CD4-positive, CD25-positive, alpha-beta regulatory T cell (primary cell): ENCODE measurements at places on chromosomes 7 and 10.
A peak's percentile ranks its signal among the peaks of the same experiment; 100 is the strongest.

DNA sequence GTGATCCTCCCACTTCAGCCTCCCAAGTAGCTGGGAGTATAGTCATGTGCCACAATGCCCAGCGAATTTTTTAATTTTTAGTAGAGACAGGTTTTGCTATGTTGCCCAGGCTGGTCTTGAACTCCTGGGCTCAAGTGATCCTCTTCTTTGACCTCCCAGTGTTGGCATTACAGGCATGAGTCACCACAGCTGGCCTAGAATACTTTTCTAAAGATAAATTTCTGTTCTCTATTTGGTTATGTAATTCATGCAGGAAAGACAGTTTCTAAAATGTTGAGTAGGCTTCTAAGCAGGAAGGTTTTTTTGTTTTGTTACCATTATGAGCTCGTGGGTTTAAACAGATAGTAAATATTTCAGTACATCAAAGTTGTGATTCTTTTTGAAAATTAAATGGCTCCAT is 5.0 kb downstream of the RBAK start:
- H3K27ac ChIP-seq: no peak overlapping the region
- H3K36me3 ChIP-seq: peaks cover 61% of the 10 kb centered on the region
- H3K4me1 ChIP-seq: no peaks in the 10 kb centered on the region
- H3K27me3 ChIP-seq: no peaks in the 10 kb centered on the region
- no peak for DNase-seq
- H3K4me3 ChIP-seq: no peak overlapping the region

GRCh38 chr7:137930581-137930980 is 71.3 kb downstream of the CREB3L2 start:
- peak overlapping the region; percentile 24 for H3K4me3 ChIP-seq
- DNase-seq: no peak
- H3K36me3 ChIP-seq: peaks cover 18% of the 10 kb centered on the region

GRCh38 chr10:22816298-22816653 is 101.9 kb upstream of the PIP4K2A start:
- no peak for DNase-seq
- H3K4me3 ChIP-seq: no peak overlapping the region
- H3K36me3 ChIP-seq: no peaks in the 10 kb centered on the region
- peaks cover 2% of the 10 kb centered on the region for H3K27me3 ChIP-seq
- H3K4me1 ChIP-seq: no peaks in the 10 kb centered on the region

DNA sequence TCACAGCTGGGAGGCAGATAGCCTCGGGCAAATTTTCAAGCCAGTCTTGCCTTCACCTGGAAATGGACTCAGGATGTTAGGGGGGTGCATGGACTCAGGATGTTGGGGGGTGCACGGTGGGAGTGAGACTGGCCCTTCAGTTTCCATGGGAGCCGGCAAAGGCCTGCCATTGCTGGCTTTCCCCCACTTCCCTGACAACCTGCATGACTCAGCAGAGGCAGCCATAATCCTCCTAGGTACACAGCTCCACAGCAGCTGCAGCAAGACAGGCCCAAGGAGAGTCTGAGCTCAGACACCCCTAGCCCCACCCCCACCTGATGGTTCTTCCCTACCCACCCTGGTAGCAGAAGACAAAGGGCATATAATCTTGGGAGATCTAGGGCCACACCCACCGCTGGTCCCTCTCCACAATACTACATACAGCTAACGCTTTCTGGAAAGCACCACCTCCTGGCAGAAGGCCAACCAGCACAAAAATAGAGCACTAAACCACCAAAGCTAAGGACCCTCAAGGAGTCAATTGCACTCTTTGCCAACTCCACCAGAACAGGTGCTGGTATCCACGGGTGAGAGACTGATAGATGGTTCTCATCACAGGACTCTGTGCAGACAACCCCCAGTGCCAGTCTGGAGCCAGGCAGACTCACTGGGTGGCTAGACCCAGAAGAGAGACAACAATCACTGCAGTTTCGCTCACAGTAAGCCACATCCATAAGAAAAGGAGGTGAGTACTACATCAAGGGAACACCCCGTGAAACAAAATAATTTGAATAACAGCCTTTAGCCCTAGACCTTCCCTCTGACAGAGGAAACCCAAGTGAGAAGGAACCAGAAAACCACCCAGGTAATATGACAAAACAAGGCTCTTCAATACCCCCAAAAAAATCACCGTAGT is 18.3 kb downstream of the C7orf25 start:
- DNase-seq: no peak
- H3K36me3 ChIP-seq: no peaks in the 10 kb centered on the region
- H3K4me3 ChIP-seq: no peak overlapping the region
- H3K27ac ChIP-seq: no peak overlapping the region
- peaks cover 3% of the 10 kb centered on the region for H3K4me1 ChIP-seq
- H3K27me3 ChIP-seq: no peaks in the 10 kb centered on the region

DNA sequence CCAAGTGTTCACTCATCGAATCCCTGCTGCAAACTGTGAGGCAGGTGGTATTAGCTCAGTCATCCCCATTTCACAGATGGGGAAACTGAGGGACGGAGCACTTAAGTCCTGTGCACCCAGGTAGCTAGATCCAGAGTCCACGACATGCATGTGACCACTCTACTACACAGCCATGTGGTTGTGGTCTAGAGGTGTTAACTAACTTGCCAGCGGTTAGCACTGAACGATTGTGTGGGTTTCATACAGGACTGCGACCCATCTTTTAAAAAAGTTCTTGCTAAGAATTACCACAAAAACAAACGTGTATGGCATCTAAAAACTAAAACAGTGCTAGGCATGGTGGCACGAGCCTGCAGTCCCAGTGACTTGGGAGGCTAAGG is 16.1 kb upstream of the ABCC2 start:
- no peak overlapping the region for H3K27ac ChIP-seq
- H3K27me3 ChIP-seq: no peaks in the 10 kb centered on the region
- H3K36me3 ChIP-seq: no peaks in the 10 kb centered on the region
- no peaks in the 10 kb centered on the region for H3K4me1 ChIP-seq
- H3K4me3 ChIP-seq: no peak overlapping the region

GRCh38 chr7:48108959-48109847 is 20.1 kb downstream of the UPP1 start:
- H3K4me3 ChIP-seq: no peak overlapping the region
- no peaks in the 10 kb centered on the region for H3K27me3 ChIP-seq
- H3K4me1 ChIP-seq: peaks cover 10% of the 10 kb centered on the region
- DNase-seq: no peak

- no peak overlapping the region for H3K4me3 ChIP-seq
- H3K4me1 ChIP-seq: no peaks in the 10 kb centered on the region
- H3K27ac ChIP-seq: no peak overlapping the region
- H3K27me3 ChIP-seq: no peaks in the 10 kb centered on the region
- DNase-seq: no peak
- H3K36me3 ChIP-seq: peaks cover 59% of the 10 kb centered on the region
Measured at GRCh38 chr10:74137992-74138391, 12.6 kb downstream of the AP3M1 start.

GRCh38 chr10:87850742-87851205 is 12.6 kb downstream of the KLLN start:
- H3K27ac ChIP-seq: no peak overlapping the region
- no peak overlapping the region for H3K4me3 ChIP-seq
- no peaks in the 10 kb centered on the region for H3K27me3 ChIP-seq
- H3K4me1 ChIP-seq: peaks cover 3% of the 10 kb centered on the region
- no peaks in the 10 kb centered on the region for H3K36me3 ChIP-seq
- peak; percentile 60 for DNase-seq

- H3K36me3 ChIP-seq: peaks cover 18% of the 10 kb centered on the region
- no peak for DNase-seq
- H3K27ac ChIP-seq: no peak overlapping the region
- no peaks in the 10 kb centered on the region for H3K27me3 ChIP-seq
Measured at GRCh38 chr7:72805526-72806494, 22.2 kb downstream of the TYW1B start.

- no peak for DNase-seq
- no peak overlapping the region for H3K4me3 ChIP-seq
- peaks cover 4% of the 10 kb centered on the region for H3K27me3 ChIP-seq
- H3K4me1 ChIP-seq: peaks cover 44% of the 10 kb centered on the region
- peaks cover 12% of the 10 kb centered on the region for H3K36me3 ChIP-seq
Measured at GRCh38 chr10:62811159-62811875, 4.8 kb downstream of the EGR2 start.

DNA sequence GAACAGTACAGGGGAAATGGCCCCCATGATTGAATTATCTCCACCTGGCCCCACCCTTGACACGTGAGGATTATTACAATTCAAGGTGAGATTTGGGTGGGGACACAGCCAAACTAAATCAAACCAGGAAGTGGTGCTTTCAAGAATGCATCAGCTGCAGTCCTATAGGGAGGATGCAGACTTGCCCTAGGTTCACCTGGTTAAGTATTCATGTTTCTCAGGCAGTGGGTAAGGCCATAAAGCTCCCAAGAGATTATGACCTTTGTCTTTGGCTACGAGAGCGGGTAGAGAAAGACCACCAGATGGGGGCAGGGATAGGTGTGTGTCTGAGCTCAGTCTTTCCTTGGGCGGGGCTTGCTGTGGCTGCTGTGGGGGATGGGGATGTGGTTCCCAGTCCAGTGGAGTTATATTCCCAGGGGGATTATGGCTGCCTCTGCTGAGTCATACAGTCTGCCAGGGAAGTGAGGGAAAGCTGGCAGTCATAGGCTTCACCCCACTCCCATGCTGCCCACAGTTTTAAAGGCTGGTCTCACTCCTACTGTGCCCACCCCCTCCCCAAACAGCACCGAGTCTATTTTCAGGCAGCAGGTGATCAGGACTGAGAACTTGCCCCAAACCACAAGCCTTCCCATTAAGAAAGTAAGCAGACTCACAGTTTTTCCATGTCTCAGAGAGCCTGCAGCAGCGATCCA is 8.4 kb upstream of the R3HCC1L start:
- no peak overlapping the region for H3K27ac ChIP-seq
- H3K27me3 ChIP-seq: peaks cover 26% of the 10 kb centered on the region
- no peaks in the 10 kb centered on the region for H3K36me3 ChIP-seq
- no peak for DNase-seq

GRCh38 chr10:82680608-82681007 is 805.6 kb downstream of the NRG3 start:
- no peaks in the 10 kb centered on the region for H3K27me3 ChIP-seq
- no peak overlapping the region for H3K4me3 ChIP-seq
- H3K4me1 ChIP-seq: no peaks in the 10 kb centered on the region
- H3K36me3 ChIP-seq: no peaks in the 10 kb centered on the region

DNA sequence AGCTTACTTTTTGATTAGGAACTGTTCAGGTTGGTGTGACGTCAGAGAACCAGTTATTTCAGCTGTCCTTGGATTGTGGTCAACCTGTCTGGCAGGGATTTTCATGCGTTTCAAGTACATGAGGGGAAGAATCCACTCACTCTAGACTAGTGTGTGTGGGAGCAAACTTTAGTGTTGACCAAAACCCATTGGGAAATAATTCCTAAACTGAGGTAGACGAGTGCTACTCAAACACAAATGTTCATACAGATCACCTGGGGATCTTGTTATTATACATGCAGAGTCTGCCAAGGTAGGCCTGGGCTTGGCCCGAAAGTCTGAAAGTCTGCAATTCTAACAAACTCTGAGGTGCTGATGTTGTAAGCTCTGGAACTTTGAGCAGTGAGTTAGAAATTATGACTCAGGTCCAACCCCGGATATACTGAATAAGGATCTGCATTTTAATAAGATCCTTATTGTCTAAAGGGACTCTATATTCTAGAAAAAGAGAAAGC is 111.1 kb upstream of the CREB5 start:
- DNase-seq: no peak
- no peak overlapping the region for H3K27ac ChIP-seq
- H3K4me1 ChIP-seq: no peaks in the 10 kb centered on the region
- peaks cover 5% of the 10 kb centered on the region for H3K27me3 ChIP-seq
- H3K4me3 ChIP-seq: no peak overlapping the region
- no peaks in the 10 kb centered on the region for H3K36me3 ChIP-seq

GRCh38 chr7:12199363-12199762 is 11.7 kb upstream of the TMEM106B start:
- peaks cover 10% of the 10 kb centered on the region for H3K27me3 ChIP-seq
- no peak overlapping the region for H3K27ac ChIP-seq
- no peak overlapping the region for H3K4me3 ChIP-seq
- no peak for DNase-seq

- no peak for DNase-seq
- no peaks in the 10 kb centered on the region for H3K36me3 ChIP-seq
- no peaks in the 10 kb centered on the region for H3K4me1 ChIP-seq
- H3K27ac ChIP-seq: no peak overlapping the region
- H3K4me3 ChIP-seq: no peak overlapping the region
- H3K27me3 ChIP-seq: no peaks in the 10 kb centered on the region
Measured at GRCh38 chr7:137245890-137246289, 97.6 kb downstream of the PTN start.

GRCh38 chr10:130029209-130029608 is 65.1 kb upstream of the EBF3 start:
- no peaks in the 10 kb centered on the region for H3K27me3 ChIP-seq
- no peaks in the 10 kb centered on the region for H3K4me1 ChIP-seq
- no peak overlapping the region for H3K27ac ChIP-seq

- no peak overlapping the region for H3K4me3 ChIP-seq
- DNase-seq: no peak
- no peaks in the 10 kb centered on the region for H3K27me3 ChIP-seq
Measured at GRCh38 chr10:67836972-67837371, 1.0 kb downstream of the DNAJC12 start.

DNA sequence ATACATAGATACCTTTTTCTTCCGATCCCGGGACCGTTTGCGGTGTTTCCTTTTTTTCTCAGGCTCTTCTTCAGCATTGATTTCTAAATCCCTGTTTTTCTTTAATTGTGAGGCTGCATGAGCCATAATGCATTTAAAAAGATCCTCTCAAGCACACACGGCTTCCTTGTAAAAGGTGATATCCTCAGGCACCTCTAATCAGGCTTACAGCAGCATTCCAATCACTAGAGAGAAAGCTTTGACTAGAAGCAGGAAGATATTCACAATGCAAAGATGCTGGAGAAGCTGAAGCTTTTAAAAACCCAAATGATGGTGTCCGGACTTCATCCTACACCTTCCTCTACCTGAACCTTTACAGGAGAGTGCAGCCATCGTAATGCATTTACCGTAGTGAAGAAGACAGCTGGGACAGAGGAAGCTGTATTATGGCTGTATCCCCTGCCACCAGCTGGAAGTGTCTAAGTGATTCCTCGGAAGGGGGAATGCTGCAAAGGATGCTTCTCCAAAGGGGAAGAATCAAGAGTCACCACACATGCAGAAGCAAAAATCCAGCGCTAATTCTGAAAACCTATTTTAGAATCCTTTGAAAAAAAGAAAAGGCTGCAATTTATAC is at the start of gene ANK3:
Gene ANK3 (minus strand): TSS at position 463 of the 613 bp plus-strand sequence. CDS start 337 bp downstream, at position 126.
- H3K27ac ChIP-seq: no peak within 1 kb of the TSS
- no peaks in the 10 kb centered on the region for H3K36me3 ChIP-seq
- no peak for DNase-seq
- H3K4me3 ChIP-seq: no peak within 1 kb of the TSS
- H3K4me1 ChIP-seq: no peaks in the 10 kb centered on the region

DNA sequence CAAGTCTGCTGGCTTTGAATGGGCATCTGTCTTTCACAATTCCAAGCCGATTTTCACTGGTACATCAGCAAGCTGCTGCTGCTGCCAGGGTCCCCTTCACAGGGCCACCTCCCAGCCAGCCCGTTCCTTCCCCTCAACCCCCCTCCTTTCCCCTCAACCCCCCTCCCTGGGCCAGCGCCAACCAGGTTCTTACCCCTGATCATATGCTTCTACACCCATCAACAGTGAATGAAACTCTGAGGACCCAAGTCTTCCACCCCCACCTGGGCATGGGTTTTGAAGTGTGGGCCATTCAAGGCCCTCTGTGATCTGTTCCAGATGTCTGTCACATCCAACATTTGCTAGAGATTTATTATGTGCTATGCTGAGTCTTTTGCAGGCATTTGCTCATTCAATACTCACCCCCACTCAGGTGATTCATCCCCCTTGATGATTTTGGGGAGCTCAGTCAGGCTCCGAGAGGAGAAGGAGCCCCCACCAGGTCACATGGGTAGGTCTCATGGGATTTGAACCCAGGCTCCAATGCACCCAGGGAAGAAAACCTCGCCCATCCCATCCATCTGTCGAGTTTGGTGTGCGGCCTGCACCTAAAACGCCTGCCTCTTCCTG is 52.7 kb upstream of the FOXK1 start:
- no peaks in the 10 kb centered on the region for H3K36me3 ChIP-seq
- no peak overlapping the region for H3K27ac ChIP-seq
- H3K4me1 ChIP-seq: no peaks in the 10 kb centered on the region
- no peaks in the 10 kb centered on the region for H3K27me3 ChIP-seq
- no peak overlapping the region for H3K4me3 ChIP-seq
